ENCODE measurements at places on chromosomes 1 and 21.

DNA sequence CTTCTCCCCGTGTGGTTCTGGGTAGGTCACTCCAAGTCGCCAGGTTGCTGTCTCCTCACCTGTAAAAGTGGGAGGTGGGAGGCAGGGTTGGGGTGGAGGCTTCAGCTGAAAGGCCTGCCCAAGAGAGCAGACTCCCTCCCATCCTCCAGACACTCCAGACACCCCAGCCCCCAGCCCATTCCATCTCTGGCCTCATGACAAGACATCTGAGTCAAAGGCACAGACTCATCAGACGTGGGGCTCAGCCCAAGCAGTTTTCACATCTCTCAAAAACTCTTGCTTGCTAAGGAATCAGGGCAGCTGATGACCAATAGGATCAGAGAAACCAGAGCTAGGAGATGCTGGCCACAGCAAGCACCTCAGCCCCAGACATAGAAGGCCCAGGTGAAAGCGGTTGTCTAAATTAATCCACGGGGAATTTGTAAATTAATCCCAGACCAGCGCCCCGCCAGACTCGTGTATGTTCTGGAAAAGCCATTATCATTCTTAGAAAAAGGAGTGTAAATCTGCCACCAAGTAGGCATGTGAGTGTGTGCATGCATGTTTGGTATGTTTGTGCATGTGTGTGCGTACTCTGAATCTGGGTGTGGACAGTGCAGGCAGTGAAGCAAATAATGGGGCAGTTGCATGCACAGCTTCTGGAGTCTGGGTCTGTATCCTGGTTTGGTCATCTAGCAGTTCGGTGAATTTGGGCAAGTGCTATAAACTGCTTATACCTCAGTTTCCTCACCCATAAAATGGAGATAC lies 55.2 kb downstream of the KCND3 start:
- H3K36me3 ChIP-seq, result no peaks in the 10 kb centered on the region
- no peak overlapping the region for H3K4me3 ChIP-seq

GRCh38 chr21:33286600-33287456 lies 20.7 kb downstream of the IL10RB start:
- peak overlapping the region; percentile 36 for H3K27ac ChIP-seq
- no peak overlapping the region for H3K4me3 ChIP-seq
- H3K4me1 ChIP-seq, result no peaks in the 10 kb centered on the region
- no peak for DNase-seq

GRCh38 chr21:15423676-15424445 lies 305.9 kb upstream of the USP25 start:
- DNase-seq, result no peak
- no peaks in the 10 kb centered on the region for H3K36me3 ChIP-seq
- no peaks in the 10 kb centered on the region for H3K4me1 ChIP-seq
- H3K27ac ChIP-seq, result no peak overlapping the region

GRCh38 chr1:189775343-189775742 lies 702.3 kb downstream of the BRINP3 start:
- no peaks in the 10 kb centered on the region for H3K36me3 ChIP-seq
- H3K27ac ChIP-seq, result no peak overlapping the region
- H3K4me1 ChIP-seq, result no peaks in the 10 kb centered on the region
- no peaks in the 10 kb centered on the region for H3K27me3 ChIP-seq
- no peak for DNase-seq

DNA sequence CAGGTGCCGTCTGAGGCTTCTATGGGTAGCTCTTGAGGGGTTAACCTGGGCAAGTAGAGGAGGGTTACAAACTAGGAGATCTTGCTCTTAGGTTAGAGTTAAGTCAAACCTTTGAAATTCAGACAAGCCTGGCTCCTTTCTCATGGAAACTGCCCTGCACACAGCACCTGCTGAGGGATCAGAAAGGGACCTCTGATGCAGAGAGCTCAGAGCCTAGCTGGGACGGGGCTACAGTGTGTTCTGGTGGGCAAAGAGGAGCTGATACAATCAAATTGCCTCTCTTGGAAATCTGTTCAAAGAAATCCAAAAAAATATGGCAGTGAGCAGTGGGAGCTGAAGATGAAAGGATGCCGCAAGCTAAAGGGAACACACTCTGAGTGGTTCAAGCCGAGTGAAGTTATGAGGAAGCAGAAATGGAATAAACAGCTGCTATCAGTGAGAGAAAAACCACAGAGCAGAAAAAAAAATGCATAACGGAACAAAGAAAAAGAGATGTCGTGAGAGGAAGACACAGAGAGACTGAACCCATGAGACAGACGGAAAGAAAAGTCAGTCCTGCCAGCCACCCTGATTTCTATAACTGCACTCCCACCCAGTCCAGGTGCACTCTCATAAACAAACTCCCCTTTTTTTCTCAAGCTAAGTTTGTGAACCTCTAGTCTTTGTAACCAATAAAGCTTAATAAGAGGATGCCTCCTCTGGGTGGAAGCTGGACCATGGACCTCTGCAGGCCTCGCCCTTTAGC lies 26.6 kb downstream of the PAFAH2 start:
- no peaks in the 10 kb centered on the region for H3K27me3 ChIP-seq
- H3K27ac ChIP-seq, result peak overlapping the region; percentile 96
- DNase-seq, result peak; percentile 76
- peaks cover 80% of the 10 kb centered on the region for H3K36me3 ChIP-seq
- H3K4me1 ChIP-seq, result peaks cover 45% of the 10 kb centered on the region
- peak overlapping the region; percentile 31 for H3K4me3 ChIP-seq

DNA sequence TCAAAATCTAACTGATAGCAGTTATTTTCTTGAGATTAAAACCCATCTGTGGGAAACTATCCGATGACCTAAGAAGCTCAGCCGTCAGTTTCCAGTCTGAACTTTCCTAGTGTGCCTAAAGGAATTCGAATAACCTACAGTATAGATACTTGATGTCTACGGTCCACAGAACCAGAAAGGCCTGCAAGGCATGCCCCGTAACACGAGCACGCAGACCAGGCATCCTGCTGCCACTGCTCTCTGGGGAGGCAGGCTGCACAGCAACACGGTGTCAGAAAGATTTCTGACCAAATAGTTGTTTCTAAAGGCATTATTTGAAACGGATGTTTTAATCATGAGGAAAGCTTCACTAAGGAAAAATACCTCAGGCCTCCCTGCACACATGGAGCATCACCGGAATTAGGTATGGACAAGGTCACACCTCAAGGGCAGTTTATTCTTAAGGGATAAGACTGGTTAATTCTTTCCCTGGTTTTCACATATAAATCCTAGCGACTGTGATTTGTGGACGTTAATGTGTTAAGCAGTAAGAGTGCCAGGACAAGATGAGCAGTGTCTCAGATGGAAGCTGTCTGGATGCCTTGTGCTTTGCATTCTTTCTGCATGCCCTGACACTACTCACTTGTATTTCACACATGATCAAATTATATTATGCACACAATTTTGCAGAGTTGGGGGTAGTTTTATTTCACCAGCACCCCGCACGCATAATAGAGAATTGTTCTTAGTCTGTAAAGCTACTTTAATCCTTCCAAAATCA lies 49.0 kb upstream of the NADK start:
- no peaks in the 10 kb centered on the region for H3K4me1 ChIP-seq
- peak overlapping the region; percentile 69 for H3K27ac ChIP-seq
- H3K4me3 ChIP-seq, result no peak overlapping the region
- no peaks in the 10 kb centered on the region for H3K27me3 ChIP-seq

DNA sequence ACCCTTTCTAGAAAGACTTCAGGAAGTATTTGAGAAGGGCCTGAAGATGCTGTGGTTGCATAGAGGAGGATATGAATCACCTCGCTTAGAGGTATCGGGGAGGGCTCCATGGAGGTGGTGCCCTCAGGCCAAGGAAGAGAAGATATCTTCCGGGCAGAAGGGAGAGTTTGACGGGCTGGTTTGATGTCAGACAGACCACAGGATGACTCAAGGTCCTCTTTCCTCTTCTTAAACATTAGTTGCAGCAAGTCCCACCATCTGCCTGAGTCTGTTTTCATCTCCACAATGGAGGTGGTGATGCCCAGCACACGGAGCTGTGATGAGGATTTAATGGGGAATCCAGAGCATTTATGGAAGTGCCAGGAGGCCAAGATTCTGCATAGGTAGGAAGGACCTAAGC lies 25.1 kb upstream of the RUNX3 start:
- H3K27me3 ChIP-seq, result no peaks in the 10 kb centered on the region
- H3K4me3 ChIP-seq, result no peak overlapping the region
- H3K36me3 ChIP-seq, result peaks cover 4% of the 10 kb centered on the region
- DNase-seq, result no peak
- no peak overlapping the region for H3K27ac ChIP-seq

DNA sequence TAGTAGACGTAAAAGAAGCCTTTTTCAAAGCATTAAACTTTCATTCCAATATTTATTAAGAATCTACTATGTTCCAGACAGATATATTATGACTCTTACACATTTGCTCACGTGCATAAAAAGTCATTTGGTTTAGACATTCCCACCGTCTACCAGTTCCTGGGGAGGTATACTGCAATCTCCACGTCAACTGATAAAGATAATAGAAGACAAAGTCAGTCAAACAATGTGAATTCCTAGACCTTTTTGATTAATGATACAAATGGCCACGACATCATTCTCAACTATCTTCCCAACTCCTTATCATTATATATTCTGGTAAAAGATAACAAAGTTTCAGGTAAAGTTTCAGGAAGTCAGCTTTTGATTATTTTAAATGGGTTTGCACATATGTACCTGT lies 69.0 kb downstream of the SIPA1L2 start:
- peaks cover 10% of the 10 kb centered on the region for H3K4me1 ChIP-seq
- H3K36me3 ChIP-seq, result no peaks in the 10 kb centered on the region
- no peak for DNase-seq
- H3K4me3 ChIP-seq, result no peak overlapping the region
- H3K27ac ChIP-seq, result no peak overlapping the region

- H3K4me1 ChIP-seq, result peaks cover 9% of the 10 kb centered on the region
- H3K27ac ChIP-seq, result no peak overlapping the region
- no peak overlapping the region for H3K4me3 ChIP-seq
- no peak for DNase-seq
- H3K27me3 ChIP-seq, result no peaks in the 10 kb centered on the region
Measured at GRCh38 chr1:89942825-89943658, 51.9 kb upstream of the ZNF326 start.

GRCh38 chr1:89697383-89697782 lies 64.5 kb downstream of the LRRC8C start:
- DNase-seq, result no peak
- H3K4me1 ChIP-seq, result peaks cover 6% of the 10 kb centered on the region
- no peak overlapping the region for H3K4me3 ChIP-seq

DNA sequence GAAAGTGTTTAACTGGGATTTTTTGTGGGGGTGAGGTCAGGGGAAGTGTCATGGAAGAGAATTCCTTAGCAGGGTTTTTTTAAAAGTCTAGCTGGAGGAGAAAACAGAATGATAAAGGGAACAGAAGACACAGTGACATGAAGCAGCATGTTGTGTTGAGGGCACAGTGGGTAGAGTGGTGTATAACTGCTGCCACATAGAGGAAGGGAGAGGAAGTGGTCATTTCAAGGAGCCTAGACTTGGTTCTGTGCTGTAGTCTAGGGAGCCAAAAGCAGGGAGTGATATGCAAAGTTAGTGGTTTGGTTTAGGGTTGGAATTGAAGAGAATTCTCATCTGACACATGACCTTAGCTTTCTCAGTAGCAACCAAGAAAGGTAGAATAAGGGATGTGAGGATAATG lies 10.2 kb downstream of the EEIG2 start:
- H3K27me3 ChIP-seq, result no peaks in the 10 kb centered on the region
- DNase-seq, result no peak
- no peak overlapping the region for H3K27ac ChIP-seq
- no peak overlapping the region for H3K4me3 ChIP-seq
- H3K36me3 ChIP-seq, result no peaks in the 10 kb centered on the region

DNA sequence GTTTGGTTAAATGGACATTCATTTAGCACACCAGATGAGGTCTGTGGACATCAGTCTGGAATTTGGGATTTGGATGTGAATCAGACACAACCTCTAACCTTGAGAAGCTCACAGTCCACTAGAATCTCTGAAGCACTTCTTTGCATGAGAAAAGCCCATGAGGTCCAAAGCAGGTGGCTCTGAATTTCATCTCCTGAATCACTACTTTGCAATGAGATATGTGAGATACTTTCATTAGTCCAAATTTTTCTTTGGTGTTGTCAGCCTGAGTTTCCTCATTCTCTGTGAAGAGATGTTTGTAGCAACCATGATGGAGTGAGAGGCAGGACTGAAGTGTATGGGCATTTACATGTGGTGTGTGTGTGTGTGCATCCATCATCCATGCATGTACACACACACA lies 16.5 kb upstream of the LCE2D start:
- no peaks in the 10 kb centered on the region for H3K36me3 ChIP-seq
- no peak overlapping the region for H3K4me3 ChIP-seq
- H3K4me1 ChIP-seq, result no peaks in the 10 kb centered on the region
- no peak overlapping the region for H3K27ac ChIP-seq

DNA sequence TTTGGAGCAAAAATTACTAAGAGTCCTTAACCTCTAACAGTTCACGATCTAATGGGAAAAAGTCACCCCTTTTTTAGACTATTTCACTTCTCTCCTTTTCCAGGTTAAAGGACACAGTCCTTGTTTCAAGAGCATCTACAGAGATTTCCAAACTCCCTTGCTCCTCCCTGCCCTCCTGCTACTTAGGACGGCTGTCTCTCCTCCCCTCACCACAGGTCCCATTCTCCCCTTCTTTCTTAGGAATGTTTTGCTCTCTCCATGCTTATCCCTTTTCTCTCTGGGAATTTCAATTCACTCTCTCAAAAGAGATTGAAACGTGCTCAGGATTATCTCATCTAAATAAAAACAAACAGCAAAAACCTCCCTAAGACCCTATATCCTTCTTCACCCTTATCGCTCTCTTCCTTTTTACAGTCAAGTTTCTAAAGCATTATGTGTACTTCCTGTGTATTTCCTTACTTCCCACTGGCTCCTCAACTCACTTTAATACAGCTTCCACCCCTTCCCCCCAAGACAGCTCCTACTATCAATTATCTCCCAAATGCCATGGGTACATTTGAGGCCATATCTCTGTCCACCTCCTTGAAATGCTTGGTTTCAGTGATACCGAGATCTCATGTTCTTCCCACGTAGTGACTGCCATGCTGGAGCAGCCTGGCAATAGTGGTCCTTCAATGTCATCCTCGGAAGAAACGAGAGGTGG lies 43.2 kb upstream of the ZNF281 start:
- H3K27ac ChIP-seq, result no peak overlapping the region
- H3K27me3 ChIP-seq, result no peaks in the 10 kb centered on the region
- H3K36me3 ChIP-seq, result no peaks in the 10 kb centered on the region
- H3K4me3 ChIP-seq, result no peak overlapping the region
